Endothelial cell (in vitro differentiated cells): ENCODE measurements at places on chromosomes 2 and 18.
A peak's percentile ranks its signal among the peaks of the same experiment; 100 is the strongest.

DNA sequence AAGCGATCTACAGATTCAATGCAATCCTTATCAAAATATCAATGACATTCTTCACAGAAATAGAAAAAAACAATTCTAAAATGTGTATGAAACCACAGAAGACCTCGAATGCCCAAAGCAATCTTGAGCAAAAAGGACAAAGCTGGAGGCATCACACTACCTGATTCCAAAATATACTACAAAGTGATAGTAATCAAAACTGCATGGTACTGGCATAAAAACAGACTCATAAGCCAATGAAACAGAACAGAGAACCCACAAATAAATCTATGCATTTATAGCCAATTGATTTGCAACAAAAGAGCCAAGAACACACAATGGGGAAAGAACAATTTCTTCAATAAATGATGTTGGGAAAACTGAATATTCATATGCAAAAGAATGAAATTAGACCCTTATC lies 99.2 kb downstream of the POLR1A start:
- DNase-seq = no peak

DNA sequence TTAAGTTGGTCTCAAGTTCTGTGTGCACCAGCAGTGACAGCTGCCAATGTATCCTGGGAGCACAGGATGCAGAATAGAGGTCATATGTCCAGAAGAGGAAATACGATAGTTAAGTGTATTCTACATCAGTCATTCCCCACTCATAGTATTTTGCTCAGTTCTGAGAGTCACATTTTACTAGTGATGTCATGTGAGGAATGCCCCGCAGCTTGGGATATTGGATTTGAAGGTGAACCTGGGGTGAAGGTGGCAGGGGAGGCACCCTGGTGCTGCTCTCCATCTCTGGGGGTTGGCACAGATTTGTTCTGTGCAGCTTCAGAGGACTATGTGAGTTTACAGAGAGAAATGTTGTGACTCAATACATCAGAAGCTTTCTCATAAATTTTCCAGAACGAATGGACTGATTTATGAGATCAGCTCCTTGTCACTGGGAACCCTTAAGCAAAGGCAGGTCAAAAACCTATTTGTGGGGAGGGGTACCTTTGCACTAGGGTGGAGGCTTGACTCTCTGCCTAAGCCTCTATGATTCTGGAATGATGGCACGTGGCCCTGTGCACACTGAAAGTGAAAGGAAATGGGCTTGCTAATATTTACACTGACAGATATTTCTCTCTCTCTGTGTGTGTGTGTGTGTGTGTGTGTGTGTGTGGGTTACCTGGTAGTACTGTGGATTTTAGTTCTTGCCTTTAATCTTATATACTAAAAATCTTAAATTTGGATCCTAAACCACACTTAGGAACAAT lies 95.9 kb downstream of the NEB start:
- no peak for DNase-seq

DNA sequence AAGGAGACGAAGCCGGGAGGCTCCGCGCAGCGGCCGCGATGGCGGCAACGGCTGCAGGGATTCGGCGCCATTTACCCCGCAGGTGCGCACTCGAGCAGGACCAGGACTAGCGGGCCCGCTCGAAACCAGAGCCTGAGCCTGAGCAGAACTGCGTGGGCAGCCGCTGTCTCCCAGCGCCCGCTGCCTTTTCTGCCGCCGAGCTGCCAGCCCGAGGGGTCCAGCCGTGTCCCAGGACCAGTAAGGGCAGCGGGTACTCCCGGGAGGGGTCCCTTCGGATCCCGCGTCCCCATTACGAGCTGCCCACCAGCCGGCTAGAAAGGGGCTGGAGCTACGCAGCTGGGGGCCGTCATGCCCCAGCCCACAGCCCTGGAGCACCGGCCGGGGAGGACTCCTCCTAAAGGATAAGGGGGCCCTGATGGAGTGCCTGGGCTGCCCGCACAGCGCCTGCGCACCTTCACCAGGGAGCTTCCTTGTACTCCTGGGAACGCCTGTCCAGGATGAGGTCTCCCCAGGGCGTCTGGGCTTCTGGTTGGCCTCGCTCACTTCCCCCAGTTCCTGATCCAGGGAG lies 9.9 kb downstream of the ALPP start:
- DNase-seq = no peak

DNA sequence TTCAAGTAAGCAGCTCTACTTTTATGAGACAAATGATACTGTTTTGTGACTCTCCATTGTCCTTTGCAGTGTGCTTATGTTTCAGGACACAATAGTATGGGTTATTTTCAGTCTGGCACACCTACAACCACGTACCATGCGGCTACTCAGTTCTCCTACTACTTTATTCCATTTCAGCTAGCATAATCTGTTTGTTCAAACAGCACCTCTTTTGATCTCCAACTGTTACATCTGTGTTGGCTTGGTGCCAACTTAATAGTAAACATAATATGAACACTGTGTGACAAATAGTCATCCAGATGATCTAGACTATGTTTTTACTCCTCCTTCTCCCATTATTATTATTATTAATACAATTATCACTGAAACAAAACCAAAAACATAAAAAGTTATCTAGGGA lies 40.5 kb downstream of the MYO3B start:
- DNase-seq = no peak

- no peak for DNase-seq
Measured at GRCh38 chr2:242029422-242030225, 160.1 kb downstream of the RTP5 start.

- DNase-seq = peak; percentile 43
Measured at GRCh38 chr2:10028988-10029874, 14.1 kb upstream of the KLF11 start.

DNA sequence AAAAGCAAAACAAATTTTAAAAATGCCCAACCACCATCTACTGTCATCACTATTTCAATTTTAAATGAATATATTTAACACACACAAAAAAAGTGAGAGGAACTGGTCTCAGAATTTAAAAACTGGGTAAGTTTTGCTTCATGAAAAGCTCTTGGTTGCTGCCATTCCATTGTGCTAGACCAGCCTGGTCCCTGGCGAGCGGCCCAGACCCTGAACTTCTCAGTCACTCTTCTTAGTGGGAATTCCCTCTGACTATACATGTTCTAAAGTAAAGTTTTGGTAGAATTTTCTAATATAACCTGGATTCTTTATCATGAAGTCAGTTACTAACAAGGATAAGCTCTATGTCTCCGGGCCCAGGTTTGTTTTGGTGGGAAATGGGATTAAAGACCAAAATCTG lies 34.8 kb upstream of the TMEM177 start:
- no peak for DNase-seq

GRCh38 chr2:178796079-178796677 lies 11.0 kb downstream of the TTN start:
- no peak for DNase-seq

GRCh38 chr2:240341064-240341463 lies 94.4 kb upstream of the GPC1 start:
- no peak for DNase-seq

DNA sequence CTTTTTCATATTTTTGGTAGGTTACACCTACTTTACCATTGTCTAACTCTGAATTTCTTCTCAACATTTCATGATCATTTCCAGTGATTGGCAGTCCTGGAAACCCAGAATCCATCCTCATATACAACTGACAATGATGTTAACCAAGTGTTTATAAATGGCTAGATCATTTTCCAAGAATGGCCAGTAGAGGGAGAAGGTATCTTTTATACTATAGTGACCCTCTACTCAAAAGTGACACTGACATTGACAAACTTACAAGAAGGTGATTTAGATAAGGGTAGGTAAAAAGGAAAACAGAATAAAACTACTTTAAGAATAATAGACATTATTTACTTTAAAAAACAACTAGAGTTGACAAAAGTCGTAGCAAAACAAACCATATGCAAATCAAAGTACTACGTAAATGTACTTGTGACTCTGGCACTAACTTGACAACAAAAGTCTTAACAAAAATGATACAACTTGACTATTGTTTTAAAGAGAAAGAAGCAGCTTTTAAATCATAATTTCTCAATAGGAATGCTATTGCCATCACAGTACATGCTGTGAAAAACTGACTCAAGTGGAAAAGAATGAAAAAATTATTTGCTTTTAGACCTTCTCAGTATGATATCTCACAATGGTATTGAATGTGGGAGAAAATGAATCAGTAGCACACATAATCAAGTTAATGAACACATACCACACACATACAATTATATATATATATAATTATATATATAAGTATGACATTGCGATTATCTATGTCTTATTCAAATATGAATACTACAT lies 76.6 kb upstream of the GRB14 start:
- no peak for DNase-seq

DNA sequence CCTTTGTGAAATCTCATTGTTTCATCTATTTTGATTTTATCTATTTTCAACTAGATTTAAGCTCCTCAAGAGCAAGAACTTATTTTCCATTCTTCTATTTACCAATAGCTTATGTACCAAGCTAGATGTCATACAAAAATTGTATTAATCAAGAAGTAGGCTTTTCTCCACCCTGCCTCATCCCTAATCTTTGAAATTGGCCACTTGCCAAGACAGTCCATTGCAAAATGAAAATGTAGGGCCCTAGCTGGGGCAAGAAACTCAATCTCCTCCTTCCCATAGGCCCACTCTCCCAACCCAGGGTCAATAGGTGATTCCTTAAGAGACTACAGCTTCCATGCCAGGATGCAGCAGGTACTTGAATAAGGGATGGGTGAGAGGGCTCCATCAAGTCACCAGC lies 39.3 kb upstream of the STPG4 start:
- no peak for DNase-seq

DNA sequence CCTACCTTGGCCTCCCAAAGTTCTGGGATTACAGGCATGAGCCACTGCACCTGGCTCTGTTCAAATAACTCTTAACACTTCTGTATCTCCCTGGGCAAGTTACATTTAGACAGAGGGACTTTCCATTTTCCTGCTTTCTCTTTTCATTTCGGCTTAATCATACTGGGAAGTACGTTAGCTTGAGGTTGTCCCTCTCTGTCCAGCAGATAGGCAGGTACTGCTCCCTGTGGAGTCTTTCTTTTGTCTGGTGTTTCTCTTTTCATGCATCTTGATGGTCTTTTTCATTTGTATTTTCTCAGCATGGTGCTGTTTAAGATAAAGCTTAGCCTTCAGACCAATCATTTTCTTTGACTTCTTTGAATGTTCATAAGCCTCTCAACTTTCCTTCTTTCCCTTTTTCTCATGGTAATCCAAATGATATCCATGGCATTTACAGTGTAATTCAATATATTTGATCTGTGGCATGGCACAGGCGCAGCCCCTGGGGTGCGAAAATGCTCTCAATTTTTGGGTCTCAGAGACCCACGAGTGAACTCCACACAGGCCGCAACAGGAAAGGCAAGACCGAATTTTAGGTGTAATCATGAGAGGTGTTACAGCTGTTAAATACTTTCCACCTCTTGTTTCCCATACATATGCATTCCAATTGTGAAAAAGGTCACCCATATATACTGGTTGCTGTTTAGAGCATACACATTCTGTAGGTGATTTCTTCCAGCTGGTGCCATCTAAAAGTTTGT lies 99.9 kb upstream of the MYO3B start:
- no peak for DNase-seq

- DNase-seq = peak; percentile 31
Measured at GRCh38 chr2:46555011-46555410, 75.6 kb downstream of the TMEM247 start.

DNA sequence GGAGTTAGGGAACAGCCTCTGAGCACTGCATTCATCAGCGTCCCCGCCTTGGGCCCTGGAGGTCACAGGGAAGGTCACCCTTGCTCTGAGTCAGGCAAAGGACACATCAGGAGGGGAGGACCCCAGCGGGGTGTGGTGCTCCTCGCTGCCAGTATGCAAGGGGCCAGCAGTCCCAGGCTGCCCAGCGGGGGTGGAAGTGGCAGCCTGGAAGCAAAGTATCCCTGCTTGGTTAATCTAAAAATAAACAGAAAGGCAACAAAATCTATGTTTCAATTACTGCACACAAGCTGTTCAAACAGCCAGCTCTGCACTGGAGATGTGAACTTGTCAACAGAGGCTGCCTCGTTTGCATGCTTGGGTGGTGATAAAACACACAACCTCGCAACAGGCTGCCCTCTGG lies 164.1 kb downstream of the KLHL29 start:
- no peak for DNase-seq

DNA sequence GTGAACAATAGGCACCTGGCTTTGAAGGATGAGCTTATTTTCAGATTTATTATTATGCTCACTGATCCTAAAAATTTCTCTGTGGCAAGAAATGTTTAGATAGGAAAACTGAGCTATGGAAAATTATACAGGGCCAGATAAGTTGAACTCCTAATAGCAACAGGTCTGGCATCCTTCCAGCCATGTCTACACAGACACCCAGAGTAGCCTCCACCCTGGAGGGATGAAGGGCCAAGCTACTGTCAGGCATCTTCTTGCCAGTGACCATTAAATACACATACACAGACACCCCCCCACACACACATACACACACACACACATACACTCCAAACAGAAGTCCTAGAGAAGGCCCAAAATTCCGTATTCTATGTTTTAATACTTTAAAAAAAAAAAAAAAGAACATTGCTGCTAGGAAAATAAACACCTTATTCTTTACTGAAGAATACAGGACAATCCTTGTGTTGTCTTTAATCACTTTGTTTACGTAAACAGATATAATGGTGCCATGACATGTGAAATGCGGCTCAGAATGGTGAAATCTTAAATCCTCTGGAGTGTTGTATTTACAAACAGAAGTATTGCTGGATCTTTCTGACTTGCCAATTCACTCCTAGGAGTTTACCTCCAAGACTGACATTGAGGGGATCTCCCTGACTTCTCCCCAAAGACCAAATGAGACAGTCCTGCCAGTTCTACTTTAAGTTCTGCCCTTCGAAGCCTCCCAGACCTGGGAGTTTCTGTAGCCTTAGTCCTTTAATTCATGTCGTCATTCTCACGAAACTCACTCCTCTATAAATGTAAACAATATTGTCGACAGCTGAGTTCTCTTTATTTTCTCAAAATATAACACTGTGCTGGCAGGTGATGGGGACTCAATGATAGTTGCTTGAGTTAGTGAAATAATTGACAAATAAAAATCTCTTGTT lies 163.1 kb downstream of the ANTXR1 start:
- DNase-seq = no peak

- no peak for DNase-seq
Measured at GRCh38 chr2:240139666-240140393, 628 bp downstream of the OTOS start.

DNA sequence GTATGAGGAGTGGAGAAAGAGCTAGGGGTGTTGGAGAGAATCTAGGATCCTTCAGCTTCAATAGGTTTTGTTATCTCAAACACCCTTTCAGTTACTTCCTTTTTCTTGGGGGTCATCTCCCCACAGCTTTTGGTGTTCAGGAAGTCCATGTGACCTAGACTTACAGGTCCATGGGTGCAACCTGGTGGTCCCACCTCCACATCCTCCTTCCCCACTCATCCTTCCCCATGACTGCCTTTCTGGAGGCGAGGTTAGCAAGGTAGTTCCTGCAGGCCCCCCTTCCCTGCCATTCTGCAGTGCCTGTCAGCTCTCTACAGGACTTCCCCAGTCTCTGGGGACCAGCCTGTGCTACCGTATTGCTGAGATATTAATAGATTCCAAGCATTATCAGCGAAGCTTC lies 107.6 kb downstream of the TMEM17 start:
- DNase-seq = no peak

DNA sequence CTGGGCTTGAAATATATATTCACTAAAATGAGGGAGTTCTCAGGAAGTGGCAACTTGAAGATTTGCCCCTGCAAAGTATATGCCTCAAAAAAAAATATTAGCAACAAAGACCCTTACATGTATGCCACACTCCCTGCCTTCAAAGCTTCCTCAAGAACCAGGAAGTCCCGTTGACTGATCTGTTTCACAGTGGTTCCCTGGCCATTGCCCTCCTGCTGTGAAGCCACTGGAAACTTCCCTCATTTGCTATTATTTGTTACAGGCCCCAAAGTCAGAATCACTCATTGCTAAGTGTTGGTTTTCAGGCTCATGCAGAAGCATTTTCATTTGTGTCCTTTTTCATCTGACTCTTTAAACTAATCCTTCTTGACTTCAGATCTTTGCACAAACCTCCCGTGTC lies 421.5 kb downstream of the ZNF521 start:
- DNase-seq = no peak
